ENCODE measurements at places on chromosomes 2 and 18.

GRCh38 chr18:49241852-49242251 is 218.6 kb downstream of the DYM start:
- no peak for DNase-seq

- no peak for DNase-seq
These were observed 223.2 kb downstream of the ALK start for GRCh38 chr2:29698216-29698615.

DNA sequence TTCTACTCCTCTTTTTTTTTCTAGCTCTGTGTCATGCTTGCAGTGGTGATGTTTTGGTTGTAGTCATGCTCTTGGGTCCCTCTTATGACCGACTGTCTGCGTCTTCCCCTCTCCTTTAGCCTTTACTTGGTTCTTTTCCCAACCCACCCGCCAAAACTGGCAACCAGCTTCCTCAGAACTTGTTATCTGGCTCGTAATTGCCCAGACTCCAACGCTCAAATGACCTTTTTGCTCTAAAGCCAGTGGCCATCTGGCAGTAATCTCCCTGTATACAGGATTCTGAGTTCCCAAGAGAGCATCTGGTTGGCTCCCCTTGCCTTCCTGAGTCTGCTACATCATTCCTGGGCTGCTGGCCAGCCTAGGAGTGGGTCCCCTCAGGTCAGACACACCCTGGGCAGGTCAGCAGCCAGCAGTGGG is 147.2 kb downstream of the MGAT5 start:
- no peak for DNase-seq

- DNase-seq = no peak
These were observed 16.4 kb upstream of the CYP1B1 start for GRCh38 chr2:38092196-38092902.

DNA sequence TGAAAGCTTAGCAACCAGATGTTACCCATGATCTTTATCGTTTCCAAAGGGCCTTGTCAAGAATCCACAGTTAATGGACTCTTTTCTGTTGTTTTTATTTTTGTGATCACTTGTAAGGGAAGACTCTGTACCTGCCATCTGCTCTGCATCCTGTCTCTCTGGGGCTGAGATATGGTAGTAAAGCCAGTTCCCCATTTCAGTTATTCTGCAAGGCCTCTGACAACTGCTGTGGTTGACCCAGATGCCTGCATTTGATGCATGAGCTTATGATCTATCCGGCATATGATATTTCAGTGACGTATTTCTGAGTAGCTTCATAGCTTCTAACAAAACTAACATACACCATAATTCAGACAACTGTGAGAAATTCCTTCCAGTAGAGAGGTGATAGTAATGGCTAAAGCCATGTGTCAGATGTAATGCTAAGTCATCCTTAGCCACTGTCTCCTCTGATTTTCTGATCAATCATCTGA is 105.1 kb downstream of the TPO start:
- DNase-seq = no peak

- DNase-seq = no peak
These were observed 4.9 kb downstream of the QPCT start for GRCh38 chr2:37349231-37349860.

- DNase-seq = no peak
These were observed 3.7 kb upstream of the SPEG start for GRCh38 chr2:219430633-219431615.

DNA sequence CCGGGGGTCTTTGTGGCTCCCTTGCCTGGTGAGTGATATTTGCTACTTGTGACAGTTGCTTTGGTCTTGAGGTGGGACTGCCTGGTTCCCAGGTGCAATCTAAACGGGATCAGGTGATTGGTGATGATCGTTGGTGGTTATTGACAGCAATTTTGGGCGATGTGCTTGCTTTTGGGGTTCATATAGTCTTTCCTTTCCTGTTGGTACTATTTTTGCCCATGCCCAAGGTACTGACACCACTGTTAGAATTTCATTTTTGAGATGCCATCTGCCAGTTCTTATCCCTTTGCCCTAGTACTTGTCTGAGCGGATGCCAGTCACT is 573 bp downstream of the WDR7 start:
- no peak for DNase-seq

DNA sequence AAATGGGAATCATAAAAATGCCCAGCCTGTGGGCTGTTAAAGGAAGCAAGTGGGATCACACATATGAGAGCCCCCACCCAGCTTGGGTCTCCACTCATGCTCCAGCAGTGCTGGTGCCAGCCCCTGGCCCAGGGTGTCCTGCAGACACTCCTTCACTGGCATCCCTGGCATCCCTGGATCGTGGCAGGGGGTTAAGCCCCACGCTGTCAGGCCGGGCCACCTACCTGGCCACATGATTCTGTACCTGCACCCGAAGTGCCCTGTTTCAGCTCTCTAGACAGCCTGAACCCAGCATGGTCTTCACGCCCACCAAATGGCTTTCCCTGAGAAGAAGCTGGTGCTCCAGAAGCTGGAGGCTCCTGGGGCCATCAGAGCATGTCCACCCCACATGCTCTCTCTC is 137.4 kb downstream of the INHBB start:
- no peak for DNase-seq

DNA sequence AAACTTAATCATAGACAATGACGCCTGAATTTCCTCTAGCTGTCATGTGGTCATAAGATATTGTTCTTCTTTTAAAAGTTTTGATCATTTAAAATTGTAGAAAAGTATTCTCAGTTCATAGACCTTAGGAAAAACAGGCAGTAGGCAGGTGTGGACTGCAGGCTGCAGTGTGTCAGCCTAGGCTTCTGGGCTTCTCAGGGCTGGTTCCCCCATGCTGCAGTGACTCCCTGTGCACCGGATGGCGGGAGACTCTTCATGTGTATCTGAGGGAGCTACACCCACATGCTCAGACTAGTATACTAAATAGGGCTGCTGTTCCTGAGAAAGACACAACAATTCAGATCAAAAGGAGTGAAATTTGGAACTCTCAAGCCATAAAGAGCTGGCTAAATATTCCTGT is 72.4 kb downstream of the PXDN start:
- no peak for DNase-seq

- no peak for DNase-seq
These were observed 157.3 kb upstream of the APCDD1 start for GRCh38 chr18:10297086-10297485.

- DNase-seq = no peak
These were observed 162.4 kb downstream of the ZNF521 start for GRCh38 chr18:25189391-25190185.

GRCh38 chr18:76757335-76757734 is 65.0 kb upstream of the ZNF236 start:
- no peak for DNase-seq

DNA sequence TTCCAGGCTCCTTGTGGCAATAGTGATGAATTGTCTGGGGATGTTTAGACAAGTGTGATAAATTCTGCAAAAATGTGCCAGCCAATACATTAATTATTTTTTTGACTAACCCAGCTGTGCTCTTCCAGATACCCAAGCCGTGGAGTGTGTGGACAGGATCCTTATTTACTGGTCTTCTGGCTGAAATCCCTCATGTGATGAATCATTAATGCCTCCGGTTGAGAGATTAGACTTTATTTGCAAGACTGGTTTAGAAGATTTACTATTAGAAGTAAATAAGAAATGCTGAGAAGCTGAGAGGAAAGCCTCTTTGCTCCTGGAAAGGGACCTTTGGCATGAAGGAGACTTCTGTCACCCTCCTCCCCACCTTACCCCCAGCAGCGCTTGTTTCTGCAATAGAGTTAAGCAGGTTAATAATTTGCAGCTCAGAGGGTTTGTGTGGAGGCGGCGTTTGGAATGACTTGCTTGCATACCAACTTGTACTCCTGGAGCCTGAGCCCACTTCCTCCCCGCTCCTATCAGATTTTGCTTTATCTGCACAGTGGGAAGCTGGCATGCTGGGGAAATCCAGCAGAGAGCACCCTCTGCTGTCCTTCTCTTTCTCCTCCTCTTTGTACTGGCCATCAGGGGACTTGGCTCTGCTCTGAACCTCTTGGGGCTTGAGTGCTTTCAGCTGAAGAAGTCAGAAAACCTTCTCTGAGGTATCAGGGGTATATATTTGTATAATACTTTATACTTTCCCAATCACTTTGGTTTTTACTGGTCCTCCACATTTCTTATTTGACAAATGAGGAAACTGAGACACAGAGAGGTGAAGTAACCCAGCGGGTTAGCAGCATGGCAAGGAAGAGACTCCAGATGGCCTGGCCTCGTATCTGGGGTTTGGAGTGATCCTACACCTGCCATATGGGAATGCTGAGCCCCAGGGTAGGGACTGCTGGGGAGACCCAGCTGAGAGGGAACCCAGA is 16.3 kb downstream of the SLC3A1 start:
- no peak for DNase-seq

- no peak for DNase-seq
These were observed 271.0 kb upstream of the HS6ST1 start for GRCh38 chr2:128589681-128590080.

DNA sequence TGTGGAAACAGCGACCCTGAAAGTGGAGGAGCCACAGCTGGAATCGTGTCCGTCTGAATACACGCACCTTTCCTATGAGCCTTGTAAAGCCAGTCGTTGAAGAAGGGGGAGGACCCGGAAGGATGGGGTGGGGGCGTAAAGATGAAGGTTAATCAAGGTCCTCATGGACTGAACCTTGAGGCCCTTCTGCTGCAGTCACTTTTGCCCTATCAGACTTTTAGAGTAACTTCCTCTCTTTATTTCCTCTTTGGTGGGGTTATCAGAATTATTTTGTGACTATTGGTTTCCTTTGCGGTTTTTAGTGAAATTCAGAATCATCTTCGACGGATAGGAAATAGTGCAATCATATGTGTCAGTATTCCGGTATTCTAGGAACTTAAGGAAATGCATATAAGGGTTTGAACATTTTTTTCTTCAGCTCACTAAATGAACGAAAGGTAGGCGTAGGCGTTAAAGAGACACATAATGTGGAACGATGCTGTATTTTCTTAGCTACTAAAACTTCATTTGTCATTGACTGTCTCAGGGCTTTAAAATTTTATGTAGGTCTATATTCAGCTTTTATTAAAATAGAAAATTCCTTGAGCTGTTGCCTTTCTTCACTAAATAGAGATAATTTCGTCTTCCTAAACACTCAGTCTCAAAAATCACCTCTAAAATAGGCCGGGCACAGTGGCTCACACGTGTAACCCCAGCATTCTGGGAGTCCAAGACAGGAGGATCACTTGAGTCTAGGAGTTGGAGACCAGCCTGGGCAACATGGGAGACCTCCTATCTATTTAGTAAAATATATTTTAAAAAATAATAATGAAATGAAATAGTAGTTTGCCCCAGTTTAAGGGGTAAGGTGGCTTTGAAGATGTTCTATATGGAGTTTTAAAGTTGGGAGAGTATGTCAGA is 1.4 kb upstream of the YES1 start:
- DNase-seq = no peak

DNA sequence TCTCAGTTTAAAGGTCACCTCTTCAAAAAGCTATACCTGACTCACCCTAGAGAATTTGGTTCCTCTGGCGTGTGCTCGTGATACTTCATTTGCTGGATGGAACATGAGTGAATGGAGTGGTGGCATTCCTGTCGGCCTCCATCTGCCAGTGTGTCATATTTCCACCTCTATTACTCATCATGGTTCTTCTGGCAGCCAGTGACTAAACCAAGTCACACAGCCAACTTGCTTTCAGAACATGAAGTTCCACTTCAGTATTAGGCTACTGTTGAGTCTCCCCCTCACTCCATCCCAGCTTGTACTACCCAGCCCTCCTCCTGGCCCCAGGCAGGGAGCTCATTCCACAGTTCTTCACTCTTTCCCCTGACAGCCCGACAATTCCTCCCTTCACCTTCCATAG is 169.8 kb downstream of the MREG start:
- DNase-seq = no peak

GRCh38 chr2:20213651-20214565 is 11.0 kb downstream of the SDC1 start:
- DNase-seq = no peak

DNA sequence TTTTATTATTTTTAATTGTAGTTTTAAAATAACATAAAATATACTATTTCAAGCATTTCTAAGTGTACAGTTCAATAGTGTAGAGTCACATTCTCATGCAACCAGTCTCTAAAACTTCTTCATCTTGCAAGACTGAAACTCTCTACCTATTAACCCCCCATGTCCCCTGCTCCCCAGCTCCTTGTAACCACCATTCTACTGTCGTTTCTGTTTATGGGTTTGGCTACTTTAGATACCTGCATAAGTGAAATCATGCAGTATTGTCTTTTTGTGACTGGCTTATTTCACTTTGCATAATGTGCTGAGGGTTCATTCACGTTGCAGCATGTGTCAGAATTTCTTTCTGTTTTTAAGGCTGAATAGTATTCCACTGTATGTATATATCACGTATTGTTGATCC is 139.4 kb downstream of the SMAD7 start:
- DNase-seq = no peak

GRCh38 chr2:216447293-216447692 is 35.0 kb downstream of the SMARCAL1 start:
- DNase-seq = no peak

- no peak for DNase-seq
These were observed 422.5 kb downstream of the CMPK2 start for GRCh38 chr2:6443061-6443823.

DNA sequence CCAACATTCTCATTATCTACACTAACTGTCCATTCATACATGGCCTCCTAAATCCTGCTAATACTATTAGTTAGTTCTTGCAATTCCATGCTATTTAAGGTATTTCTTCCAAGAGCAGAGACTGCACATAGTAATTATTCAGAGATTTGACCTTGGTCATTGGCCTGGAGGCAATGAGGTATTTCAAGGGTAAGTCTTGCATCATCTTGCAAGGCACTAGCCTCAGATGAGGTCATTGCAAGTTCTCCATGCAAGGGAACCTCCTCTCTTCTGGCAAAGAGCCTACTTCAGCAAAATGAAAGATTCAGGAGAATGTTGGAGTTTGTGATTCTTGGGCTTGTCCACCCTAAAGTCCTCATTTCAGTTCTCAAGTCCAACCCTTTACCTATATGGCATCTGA is 48.5 kb upstream of the IKZF2 start:
- no peak for DNase-seq

DNA sequence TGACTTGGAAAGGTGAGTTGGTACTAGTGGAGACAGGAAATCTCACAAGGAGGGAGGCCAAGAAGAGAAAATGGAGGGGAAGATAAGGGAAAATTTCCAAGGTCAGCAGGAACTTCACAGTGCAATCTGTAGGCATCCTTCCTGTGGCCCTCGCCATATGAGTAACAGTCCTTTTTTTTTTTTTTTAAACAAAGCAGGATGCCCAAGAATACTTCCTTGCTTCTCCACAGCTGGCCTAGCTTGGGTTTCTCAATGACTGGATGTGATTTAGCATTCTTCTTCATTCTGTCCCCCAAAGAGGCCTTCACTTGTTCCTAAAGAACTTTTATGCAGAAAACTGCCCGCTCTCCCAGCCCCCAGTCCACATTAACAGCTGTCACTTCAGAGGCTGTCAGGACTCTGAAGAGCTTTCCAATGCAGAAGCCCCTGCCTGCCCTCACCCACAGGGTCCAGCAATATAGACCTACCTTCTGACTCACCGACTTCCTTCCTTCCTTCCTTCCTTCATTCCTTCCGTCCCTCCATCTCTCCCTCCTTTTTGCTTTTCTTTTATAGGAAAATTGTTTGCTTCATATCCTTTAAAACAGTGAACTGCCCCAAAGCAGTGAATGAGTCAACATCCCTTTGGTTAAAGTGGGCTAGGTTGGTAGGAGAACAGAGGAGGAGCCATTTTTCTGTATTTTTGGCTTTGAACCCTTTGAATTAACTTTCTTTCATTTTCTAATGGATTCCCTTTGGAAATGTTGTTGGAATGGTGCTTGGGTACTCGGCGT is 172.0 kb downstream of the MGAT5 start:
- DNase-seq = no peak
